ENCODE measurements at places on chromosomes 5 and 9. TPM values are rescaled to one million over a fixed set of nuclear protein-coding genes. Genes with fewer than 3 reads are reported as not detected.
A peak's percentile ranks its signal among the peaks of the same experiment; 100 is the strongest.

DNA sequence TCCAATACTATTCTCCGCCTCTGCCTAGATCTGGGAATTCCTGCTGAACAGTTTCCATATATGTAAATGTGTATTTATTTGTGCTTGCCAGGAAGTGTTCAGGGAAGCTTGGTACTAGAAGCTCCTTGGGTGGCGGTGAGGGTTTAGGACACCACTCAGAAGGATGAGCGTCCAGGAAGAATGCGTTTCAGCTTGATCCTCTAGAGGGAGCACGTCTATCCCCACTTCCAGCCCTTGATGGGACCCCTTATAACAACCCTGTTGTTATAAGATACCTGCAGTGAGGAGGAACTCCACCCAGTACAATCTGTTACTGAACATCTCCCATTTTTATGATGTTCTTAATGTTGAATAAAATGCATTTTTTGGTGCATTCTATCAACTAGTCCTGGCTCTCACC, 88.9 kb downstream of the CYFIP2 start:
- no peak overlapping the region for H3K4me3 ChIP-seq
- H3K4me1 ChIP-seq: no peaks in the 10 kb centered on the region
- no peak for DNase-seq
- no peaks in the 10 kb centered on the region for H3K27me3 ChIP-seq

Gene LHX3
- not detected for total RNA-seq

DNA sequence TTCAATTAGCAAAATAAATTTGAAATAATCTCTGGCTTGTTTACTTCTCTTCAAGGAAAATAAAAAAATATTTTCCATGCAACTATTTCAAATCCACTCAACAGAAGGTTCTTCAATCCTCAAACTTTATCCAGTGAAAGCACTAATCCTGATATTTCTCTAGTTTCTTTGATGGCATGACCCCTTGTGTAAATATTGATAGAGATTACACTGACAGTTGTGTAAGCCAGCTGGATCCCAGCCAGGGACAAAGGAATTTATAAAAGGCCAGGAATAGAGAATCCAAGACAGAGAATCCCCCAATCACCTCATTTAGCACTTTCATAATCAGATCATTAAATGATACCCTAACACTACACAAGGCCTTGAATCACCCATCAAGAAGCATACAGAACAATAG, 135.2 kb downstream of the GNA14 start:
- peaks cover 51% of the 10 kb centered on the region for H3K4me1 ChIP-seq
- no peak overlapping the region for H3K4me3 ChIP-seq
- no peaks in the 10 kb centered on the region for H3K36me3 ChIP-seq
- H3K27ac ChIP-seq: peak overlapping the region; percentile 68

DNA sequence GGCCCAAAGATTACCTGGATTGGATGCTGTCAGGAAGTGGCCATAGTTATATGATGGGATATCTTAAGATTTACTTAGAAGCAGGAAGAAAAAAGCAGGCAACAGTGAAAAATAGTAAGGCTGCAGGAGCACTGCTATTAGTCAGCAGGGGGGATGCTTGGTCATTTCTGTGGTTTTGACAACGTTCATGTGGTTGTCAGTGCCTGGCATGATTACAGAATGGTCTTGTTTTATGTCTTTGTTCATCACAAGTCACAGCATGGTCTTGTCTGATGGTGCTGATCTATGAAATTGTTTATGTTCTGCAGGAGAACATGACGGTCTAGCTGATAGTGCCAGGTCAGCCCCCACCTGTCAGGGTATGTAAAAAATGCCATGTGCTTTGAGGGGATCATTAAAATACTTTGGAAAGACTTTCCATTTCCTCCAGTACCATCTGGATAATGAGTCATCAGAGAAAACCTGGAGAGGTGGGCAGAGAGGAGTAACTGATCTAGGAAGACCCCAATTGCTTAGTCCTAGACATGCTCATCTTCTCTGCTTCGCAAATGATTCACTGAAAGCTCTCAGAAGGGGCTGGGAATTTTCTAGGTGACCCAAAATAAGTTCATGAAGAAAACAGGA, 48.5 kb downstream of the PLGRKT start:
- no peak overlapping the region for H3K4me3 ChIP-seq
- H3K36me3 ChIP-seq: no peaks in the 10 kb centered on the region
- no peaks in the 10 kb centered on the region for H3K27me3 ChIP-seq
- H3K4me1 ChIP-seq: no peaks in the 10 kb centered on the region

DNA sequence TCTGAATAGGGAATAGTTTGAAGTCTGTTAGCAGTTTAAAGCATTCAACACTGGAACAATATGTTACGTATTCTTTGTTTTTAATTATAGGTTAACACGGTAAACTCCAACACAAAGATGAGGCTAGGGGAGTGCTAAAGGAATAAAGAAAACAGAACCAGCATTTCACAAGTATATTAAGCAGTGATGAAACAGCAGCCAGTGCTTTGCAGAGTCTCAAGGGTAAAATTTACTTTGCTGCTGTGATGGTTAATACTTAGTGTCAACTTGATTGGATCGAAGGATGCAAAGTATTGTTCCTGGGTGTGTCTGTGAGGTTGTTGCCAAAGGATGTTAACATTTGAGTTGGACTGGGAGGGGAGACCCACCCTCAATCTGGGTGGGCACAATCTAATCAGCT, 30.0 kb upstream of the GSN start:
- DNase-seq: no peak
- H3K36me3 ChIP-seq: no peaks in the 10 kb centered on the region
- no peaks in the 10 kb centered on the region for H3K4me1 ChIP-seq
- H3K27me3 ChIP-seq: peaks cover 1% of the 10 kb centered on the region
- no peak overlapping the region for H3K4me3 ChIP-seq

- H3K4me1 ChIP-seq: peaks cover 10% of the 10 kb centered on the region
- H3K4me3 ChIP-seq: no peak overlapping the region
- peaks cover 3% of the 10 kb centered on the region for H3K27me3 ChIP-seq
These were observed 245.7 kb downstream of the PSAT1 start for GRCh38 chr9:78542491-78543181.

- DNase-seq: no peak
- peaks cover 3% of the 10 kb centered on the region for H3K36me3 ChIP-seq
- peaks cover 22% of the 10 kb centered on the region for H3K4me1 ChIP-seq
- H3K27me3 ChIP-seq: no peaks in the 10 kb centered on the region
- peak overlapping the region; percentile 77 for H3K27ac ChIP-seq
- H3K4me3 ChIP-seq: no peak overlapping the region
These were observed 198.9 kb upstream of the WWC1 start for GRCh38 chr5:168092209-168093185.

Gene SV2C
- 0.18 TPM for total RNA-seq

DNA sequence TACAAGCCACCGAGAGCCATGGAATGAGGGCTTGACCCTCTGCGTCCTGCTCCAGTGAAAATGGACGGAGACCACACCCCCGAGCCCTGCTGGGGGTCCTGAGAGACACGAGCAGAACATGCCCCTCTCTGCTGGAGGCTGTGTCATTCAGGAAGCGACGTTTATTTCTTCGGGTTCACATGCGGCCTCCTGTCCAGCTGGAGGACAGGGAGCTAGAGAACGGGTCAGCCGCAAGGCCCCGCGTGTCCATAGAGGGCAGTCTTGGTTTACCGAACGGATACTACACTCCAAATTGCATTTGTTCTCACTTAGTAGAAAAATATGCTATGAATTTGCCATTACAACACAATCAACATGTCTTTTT, 36.1 kb downstream of the MRPL36 start:
- no peak overlapping the region for H3K4me3 ChIP-seq
- H3K4me1 ChIP-seq: no peaks in the 10 kb centered on the region
- H3K27me3 ChIP-seq: peaks cover 29% of the 10 kb centered on the region
- H3K36me3 ChIP-seq: no peaks in the 10 kb centered on the region
- DNase-seq: peak; percentile 37

Gene SSBP2
- total RNA-seq: 87.9 TPM

- no peak overlapping the region for H3K4me3 ChIP-seq
- H3K27ac ChIP-seq: no peak overlapping the region
- H3K4me1 ChIP-seq: no peaks in the 10 kb centered on the region
These were observed 38.1 kb upstream of the NREP start for GRCh38 chr5:111795142-111795541.

- no peak for DNase-seq
- H3K4me3 ChIP-seq: no peak overlapping the region
- no peak overlapping the region for H3K27ac ChIP-seq
- no peaks in the 10 kb centered on the region for H3K36me3 ChIP-seq
These were observed 5.3 kb downstream of the OTP start for GRCh38 chr5:77633207-77633675.

- no peak overlapping the region for H3K4me3 ChIP-seq
- H3K27me3 ChIP-seq: no peaks in the 10 kb centered on the region
- DNase-seq: no peak
- H3K4me1 ChIP-seq: peaks cover 10% of the 10 kb centered on the region
- H3K27ac ChIP-seq: no peak overlapping the region
These were observed 46.2 kb downstream of the GALNT10 start for GRCh38 chr5:154236536-154237375.

All from mesothelial cell of epicardium (in vitro differentiated cells).